ENCODE measurements at places on chromosomes 12 and 14.

- DNase-seq, result no peak
Measured at GRCh38 chr14:68796418-68797101, 3.7 kb upstream of the ZFP36L1 start.

DNA sequence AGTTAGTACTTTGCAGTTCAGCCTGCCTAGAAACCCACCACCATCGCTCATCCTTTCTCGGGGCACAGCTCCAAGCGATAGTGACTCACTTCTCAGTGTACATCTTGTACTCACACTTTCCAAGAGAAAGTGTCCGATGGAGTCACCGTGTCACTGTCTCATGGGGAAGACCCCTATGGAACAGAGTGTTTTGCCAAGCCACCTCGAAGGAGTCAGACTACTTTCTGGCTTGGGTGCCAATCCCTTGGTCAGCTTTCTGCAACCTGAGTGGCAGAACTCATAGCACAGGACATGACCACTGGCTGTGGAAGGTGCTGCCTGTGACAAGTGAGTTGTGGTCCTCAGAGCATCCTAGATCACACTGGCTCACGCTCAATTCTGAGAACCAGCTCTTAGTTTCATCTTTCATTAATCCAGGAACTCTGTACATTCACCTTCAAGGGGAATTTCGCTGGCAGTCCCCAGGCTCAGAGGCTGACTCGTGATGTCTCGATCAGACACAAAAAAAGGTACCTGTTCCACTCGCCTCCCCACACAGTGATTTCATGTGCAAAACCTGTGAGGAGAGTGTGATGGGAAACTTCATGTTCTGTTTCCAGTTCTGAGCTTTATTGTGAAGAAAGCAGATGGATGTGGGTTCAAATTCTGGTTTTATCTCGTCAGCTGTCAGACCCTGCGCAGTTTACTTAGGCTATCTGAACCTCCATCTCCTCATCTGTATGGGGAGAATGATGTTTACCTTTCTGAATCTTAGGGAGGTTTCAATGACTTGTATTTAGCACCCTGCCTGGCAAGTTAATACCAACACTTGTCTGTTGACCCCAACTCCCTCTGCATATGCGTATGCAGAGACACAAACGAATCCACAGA, 127.3 kb upstream of the CCND2 start:
- peak; percentile 45 for DNase-seq

GRCh38 chr14:92651106-92651757, 97.2 kb downstream of the LGMN start:
- peak; percentile 65 for DNase-seq

DNA sequence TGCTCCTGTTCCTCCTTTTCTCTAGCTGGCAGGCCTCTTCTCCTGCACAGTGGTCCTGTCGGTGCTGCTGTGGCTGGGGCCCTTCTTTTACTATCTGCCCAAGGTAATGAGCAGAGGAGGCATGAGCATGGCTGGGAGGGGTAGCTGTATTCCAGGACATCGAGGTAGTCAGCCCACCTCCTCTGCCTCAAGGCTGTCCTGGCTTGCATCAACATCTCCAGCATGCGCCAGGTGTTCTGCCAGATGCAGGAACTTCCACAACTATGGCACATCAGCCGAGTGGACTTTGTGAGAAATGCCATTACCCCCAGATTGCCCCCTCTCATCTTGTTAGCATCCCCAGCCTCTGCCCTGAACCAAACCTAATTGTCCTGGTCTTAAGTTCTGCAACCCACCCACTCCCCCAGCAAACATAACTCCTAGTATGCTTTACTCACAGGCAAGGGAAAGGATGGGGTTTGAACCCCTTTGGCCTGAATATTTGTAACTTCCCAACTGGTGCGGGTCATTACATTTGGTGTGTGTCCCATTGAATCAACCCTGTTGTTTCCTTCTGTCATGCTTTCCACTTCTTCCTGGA, 9.1 kb downstream of the B4GALNT1 start:
- no peak for DNase-seq

DNA sequence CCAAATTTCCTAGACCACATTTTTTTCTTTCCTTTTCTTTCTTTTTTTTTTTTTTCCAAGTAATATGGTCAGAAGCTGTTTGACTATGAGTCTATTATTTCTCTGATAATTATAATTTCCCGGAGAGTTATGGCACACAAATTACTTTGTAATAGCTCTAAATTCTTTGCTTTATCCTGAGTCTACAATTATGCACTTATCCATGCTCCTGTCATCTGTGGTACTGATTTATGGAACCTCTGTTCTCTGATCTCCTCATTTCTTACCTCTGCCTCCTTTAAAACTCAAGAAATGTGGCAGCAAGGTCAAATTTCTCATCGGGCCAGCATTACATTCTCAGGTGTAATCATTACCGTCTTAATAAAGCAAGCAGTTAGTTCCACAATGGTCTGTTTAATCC, 282.1 kb downstream of the PAWR start:
- no peak for DNase-seq

- DNase-seq, result no peak
Measured at GRCh38 chr14:78202163-78202562, 32.0 kb downstream of the NRXN3 start.

GRCh38 chr12:4323396-4323795, 2.4 kb downstream of the TIGAR start:
- DNase-seq, result no peak

GRCh38 chr12:16939871-16940306, 333.9 kb upstream of the LMO3 start:
- DNase-seq, result no peak

DNA sequence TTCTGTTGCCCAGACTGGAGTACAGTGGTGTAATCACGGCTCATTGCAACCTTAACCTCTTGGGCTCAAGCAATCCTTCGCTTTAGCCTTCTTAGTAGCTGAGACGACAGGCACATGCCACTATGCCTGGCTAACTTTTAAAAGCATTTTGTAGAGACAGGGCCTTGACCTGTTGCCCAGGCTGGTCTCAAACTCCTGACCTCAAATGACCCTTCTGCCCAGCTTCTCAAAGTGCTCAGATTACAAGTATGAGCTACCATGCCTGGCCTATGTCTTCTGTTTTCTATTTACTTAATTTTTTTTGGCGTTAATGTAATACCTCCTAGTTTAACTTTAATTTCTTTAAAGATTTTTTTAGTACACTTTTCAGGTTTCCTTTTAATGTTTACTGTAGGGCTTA, 20.6 kb upstream of the KLRF1 start:
- DNase-seq, result no peak

DNA sequence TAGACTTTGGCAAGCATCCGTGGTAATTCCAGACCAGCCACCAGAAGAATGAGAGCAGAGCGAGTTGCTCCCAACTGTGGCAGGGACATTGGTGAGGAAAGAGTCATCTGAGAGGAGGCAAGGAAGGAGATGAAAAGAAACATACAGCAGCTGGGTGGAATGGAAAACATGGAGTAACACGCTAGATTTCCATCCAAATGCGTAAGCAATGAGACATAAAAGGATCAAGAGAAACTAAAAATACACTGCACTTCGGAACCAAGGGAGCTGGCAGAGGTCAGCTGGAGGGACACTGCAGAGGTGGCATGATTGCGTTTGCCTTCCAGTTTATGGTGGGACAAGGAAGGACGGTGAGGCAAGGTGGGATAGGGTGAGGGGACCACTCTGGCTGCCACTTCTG, 82.9 kb downstream of the DDX51 start:
- DNase-seq, result no peak

DNA sequence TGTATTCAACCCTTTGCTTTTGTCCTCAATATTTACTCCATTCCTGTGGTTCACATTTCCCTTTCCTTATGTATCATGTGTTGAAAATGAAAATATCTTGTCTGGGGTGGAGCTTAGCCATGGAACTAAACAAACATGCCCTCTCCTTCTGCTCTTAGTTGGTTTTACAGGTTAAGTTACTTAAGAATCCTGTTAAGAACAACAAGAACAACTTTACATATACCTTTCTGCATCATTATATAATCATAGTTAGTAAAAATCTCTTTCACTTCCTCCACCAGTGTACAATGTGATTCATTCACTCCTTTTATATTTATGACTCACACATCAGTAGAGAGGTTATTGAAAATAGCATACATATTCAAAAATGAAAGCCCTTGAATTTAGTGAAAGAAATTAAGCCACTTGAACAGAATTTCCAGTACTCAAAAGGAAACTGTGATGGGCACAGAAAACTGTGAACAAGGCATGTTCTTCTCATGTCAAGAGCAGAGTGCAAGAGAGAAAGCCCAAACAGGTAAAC, 307.7 kb downstream of the CCDC91 start:
- no peak for DNase-seq

GRCh38 chr12:29769162-29769858, 14.4 kb downstream of the TMTC1 start:
- no peak for DNase-seq

DNA sequence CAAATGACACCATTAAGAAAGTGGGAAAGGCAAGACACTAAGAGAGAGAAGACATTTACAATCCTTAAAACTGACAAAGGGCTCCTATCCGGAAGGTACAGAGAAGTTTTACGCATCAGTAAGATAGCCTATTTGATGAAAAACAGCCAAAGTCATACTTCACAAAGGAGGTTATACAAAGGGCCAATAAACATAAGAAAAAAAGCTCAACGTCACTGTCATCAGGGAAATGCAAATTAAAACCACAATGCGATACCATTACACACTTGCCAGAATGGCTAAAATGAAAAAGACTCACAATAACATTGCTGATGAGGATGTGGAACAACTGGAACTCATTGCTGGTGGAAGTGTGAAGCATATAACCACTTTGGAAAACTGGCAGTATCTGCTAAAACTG, 168.6 kb upstream of the FAR2 start:
- DNase-seq, result no peak

- DNase-seq, result peak; percentile 45
Measured at GRCh38 chr14:100640471-100641273, 53.5 kb upstream of the BEGAIN start.

DNA sequence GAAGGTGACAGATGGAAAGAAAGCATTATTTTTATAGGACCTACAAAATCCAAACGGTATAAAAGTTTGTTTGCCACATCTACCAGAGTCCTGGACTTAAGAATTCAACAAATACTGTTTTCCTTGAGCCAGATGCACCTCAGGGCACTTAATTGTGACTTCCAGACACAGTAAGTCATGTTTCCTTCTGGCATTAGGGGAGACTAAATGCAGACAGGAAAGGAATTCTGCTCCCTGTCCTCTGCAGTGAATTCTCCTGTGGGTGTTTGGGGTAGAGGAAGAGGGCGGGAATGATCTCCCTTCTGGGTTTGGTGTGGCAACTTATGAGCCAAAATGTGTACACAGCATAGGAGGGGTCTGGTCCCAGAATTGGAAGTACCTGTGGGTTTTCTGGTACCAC, 93.9 kb upstream of the ZDHHC17 start:
- DNase-seq, result no peak

DNA sequence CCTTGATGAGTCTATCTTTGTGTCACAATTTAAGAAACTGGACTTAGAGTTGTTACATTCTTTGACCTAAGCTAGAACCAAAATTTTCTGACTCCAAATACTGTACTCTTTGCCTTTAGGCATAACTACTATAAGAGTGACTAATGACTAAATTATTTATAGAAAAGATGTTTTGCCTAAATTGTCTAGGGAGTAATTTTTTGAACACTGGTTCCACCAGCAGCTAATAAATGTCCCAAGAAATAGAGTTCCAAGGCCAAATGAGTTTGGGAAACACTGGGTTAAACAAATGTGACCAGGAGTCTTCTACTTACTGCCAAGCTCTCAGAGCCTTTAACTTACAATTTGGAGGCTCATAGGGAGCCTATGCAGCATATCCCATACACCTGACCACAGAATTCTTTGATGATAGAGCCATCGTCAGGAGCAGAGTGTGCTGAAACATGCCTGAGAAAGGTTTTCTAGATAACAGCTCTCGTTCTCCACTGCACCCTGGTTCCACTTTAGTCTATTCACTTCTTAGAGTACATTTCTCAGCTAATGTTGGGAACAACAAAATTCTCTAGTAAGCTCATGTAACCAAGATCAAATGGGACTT, 215.9 kb upstream of the HMGA2 start:
- DNase-seq, result no peak

GRCh38 chr14:93971635-93972027, 4.7 kb downstream of the ASB2 start:
- no peak for DNase-seq

DNA sequence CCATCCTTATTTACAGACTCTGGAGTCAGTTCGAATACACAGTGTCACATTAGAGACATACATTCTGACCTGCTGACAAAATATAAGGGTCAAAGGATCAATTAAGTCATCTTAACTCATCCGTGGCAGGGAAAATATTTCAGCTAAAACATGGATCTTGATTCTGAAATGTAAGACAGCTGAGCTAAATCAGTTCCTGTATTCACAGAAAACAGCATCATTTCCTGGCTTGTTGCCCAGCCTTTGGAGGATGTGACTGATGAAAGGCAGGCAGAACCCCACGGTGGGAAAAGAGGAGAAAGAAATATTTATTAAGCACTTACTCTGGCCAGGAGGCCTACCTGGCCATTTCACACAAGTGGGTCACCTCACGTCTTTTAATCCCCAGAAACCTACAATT, 101.9 kb downstream of the GAS2L3 start:
- DNase-seq, result no peak

- DNase-seq, result no peak
Measured at GRCh38 chr14:39548358-39548757, 116.1 kb upstream of the FBXO33 start.

DNA sequence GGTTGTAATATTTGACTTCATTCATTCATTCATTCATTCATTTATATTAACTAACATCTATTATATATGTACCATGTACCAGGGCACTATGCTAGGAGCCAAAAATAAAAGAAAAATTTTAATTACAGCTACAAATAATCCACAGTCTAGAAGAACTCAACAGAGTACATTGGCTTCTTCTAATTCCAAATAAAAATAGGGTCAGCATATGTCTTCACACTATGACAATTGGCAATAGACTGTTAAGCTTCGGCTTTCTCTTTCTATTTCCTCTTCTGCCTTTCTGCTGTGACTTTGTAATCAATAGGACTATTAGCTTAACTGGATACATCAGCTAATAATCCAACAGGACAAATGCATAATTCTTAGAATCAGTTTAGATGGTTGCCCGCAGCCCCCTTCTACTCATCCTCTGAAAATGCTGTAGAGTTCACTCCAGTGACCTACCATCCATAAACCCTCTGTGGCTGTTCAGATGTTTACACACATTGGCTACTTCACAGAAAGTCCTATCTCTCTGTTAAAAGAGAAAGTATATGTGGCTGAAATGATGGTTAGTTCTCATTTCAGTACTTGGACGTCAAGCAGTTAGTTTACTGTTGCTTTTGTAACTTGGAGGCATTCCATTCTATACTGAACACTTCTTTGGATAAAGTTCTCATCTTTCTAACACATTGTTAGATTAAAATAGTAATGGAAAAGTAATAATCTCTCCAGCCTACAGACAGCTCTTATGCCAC, 445.5 kb upstream of the GARIN6 start:
- no peak for DNase-seq

DNA sequence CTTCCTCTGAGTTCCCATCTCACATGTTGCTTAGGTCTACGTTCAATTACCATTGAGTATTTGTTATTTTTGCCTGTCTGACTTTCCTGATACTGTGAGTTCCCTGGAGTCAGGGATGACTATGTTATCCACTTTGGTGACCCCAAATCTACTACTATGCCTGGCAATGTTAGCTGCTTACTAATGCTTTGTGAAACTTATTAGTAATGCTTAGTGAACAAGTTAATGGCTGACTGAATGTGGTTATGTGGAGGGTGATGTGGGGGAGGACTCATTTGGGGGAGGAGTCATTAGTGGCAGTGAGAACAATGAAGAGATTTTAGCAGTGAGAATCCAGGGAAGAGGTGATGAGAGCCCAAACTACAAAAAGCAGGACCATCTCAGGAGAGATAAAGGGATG, 121.6 kb downstream of the KTN1 start:
- DNase-seq, result no peak

- DNase-seq, result no peak
Measured at GRCh38 chr14:20970647-20970982, 15.3 kb downstream of the RNASE2 start.
